Frontal cortex (tissue), 4 donors: ENCODE measurements at places on chromosomes 3 and 15. TPM values are rescaled to one million over a fixed set of nuclear protein-coding genes. Genes with fewer than 3 reads are reported as not detected.

Gene MOBP
- total RNA-seq = 0.41 TPM

Gene GOLGA8S
- total RNA-seq = not detected

Gene GP9
- not detected for total RNA-seq

Gene GOLGA6L7
- not detected for total RNA-seq
